ENCODE measurements at places on chromosomes 6 and 20.

GRCh38 chr6:4645713-4646360 lies 130.4 kb upstream of the CDYL start:
- no peak for DNase-seq

GRCh38 chr20:24491041-24491756 lies 21.8 kb downstream of the SYNDIG1 start:
- DNase-seq, result no peak

DNA sequence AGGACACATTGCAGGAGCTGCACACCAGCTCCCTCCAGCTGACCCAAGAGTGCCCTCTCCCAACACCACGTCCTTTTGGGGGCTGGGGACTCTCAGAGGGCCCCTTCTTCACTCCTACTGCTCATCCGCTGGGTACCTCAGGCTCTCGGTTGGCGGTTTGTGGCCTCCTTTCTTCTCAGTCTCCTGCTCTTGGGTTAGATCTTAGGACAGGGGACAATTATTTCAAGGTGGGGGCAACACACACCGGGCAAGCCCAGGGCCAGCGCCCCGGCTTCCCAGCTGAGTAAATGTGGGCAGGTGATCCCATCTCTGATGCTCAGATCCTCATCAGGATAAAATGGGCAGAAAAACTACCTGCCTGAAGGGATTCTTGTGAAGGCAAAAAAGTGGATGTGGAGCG lies 1.1 kb downstream of the TCF15 start:
- DNase-seq, result no peak

GRCh38 chr20:62816031-62816883 lies 593 bp upstream of the COL9A3 start:
- no peak for DNase-seq

DNA sequence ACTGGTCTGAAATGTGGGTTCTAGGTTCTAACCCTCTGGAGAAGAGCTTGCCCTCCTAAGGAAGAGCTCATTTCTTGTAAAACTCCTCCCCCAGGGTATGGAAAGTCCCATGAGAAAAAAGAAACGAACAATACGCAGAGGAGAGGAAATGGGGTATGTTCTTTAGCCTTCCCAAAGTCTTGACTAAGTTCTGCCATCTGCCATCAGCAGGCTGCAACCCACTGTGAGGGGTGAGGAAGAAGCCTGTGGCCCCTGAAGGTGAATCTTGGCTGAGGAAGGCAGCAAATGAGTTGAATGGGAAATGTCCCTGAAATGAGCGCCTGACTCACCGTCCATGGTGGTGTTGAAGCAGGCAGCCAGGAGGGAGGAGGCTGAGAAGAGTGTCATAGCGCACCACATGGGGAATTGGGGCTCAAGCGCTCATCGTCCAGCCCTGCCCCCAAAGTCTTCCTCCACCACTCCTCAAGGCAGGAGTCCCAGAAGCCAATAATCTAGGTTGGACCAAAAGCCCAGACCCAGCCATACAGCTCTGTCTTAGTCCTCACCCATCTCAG lies 10.4 kb upstream of the MATN4 start:
- DNase-seq, result peak; percentile 21

- DNase-seq, result no peak
These were observed 164.1 kb upstream of the SGK1 start for GRCh38 chr6:134481966-134482365.

- no peak for DNase-seq
These were observed 334.7 kb downstream of the BCKDHB start for GRCh38 chr6:80441131-80441530.

- no peak for DNase-seq
These were observed 46.7 kb downstream of the SLC35D3 start for GRCh38 chr6:136968837-136969236.

DNA sequence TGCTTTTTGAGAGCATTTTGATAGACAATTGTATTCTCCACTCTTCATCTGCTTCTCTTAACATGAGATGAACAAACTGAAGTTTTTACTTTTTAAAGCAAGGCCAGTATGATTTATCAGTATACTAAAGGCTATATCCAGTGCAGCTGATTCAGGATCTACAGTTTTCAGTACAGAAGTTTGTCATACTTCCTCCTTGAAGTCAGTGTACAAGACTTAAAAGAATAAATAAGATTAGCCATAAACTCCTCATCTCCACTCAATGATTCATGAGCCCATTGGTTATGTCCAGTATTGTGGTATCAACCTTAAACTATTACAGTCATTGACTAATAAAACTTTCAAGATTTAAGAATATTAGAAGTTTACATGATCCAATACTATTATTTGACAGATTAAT lies 374.8 kb upstream of the EPHA7 start:
- no peak for DNase-seq

DNA sequence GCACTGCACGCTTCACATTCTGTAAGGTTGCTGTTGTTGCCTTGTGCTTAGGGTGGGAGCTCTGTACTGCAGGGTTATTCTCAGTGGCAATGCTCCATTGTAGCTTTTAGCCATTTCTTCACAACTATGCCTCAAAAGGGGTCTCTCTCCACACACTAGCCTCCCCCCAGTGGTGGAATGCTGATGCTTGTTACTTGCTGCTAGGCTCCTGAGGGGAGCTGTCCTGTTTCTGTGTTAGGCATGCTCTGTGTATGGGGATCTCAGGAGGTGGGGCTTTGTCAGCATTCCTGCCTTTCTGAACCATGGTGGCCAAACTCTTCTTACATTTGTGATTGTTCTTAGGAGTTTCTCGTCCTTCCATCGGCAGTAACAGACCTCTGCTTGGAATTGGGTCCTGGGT lies 18.8 kb downstream of the TMEM170B start:
- no peak for DNase-seq

- DNase-seq, result no peak
These were observed 112.4 kb upstream of the ATXN1 start for GRCh38 chr6:16873698-16874097.

DNA sequence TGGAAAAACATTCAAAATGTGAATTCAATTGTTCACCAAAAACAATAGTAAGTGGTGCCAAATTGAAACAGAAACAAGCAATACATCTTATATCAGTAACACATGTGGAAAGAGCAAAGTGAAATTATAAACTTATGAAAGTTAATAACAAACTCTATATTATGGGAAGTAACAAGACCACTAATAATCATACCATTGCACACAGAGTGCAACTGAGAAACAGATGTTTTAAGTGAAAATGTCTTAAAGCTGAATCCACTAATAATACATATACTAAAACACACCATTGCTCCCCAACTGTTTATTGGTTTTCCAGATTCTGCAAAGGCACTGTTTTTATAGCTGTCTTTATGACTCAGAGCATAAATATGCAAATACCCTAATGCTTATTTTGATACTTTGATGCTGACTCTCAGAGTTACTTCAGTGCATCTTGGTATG lies 292.3 kb downstream of the RFPL4B start:
- no peak for DNase-seq

DNA sequence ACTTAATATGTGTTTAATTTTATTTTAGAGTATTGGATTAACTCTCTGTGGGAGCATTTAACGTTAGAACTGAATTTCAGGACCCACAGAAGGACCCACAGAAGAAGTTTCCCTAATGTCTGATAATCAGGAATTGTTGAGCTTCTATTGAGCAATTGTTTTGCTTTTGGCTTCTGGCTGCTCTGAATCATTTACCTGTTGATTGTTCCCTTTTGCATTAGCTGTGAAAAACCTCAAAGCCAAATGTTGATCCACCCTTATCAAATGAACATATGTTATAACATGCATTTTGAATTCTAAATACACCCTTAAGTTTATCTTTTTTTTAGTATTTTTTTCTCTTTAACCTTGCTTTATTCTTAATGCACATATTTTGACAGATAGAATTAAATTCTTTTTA lies 393.5 kb downstream of the LAMA2 start:
- DNase-seq, result no peak

DNA sequence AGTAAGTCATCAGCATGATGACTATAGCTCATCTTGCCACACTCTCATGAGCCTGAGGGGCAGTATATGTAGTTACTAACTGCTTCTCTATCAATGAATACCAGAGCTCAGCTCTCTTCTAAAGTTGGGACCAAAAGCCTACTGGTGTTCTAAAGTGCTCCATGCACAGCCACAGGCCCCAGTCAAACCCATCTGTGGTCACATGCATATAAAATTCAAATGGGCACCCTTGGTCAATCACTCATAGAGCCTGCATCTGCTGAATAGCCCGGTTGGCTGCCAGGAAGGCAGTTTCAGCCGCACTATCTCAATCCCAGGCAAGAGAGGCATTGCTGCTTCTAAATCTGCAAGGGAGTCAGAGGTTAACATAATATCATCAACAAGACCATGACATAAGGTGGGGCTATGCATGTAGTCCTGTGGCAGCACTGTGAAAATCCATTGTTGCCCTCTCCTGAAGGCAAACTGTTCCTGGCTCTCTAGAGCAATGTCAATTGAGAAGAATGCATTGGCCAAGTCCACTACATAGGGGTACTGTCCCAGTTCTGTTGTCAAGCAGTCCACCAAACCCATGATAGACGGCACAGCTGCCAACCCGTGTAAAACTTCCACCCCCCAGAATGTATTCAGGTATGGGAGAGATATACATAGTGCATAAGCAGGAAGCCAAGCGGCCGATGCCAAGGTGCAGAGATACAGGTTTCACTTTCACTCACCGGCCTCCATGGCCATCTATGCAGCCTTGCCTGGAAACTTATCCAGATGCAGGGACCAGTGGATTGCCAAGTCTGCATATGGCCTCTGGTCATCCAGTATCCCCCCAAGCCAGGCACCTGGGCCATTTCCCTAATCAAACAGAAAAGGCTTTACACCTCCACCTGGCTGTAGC lies 76.2 kb downstream of the ALDH8A1 start:
- peak; percentile 12 for DNase-seq

Data from stimulated activated CD4-positive, alpha-beta T cell treated with anti-CD3 and anti-CD28 coated beads, Interleukin-15, amount 100 ng/mL, for 24 hours (primary cell).